ENCODE measurements at places on chromosomes 12 and 14.

GRCh38 chr14:27553790-27554189, 956.0 kb upstream of the NOVA1 start:
- no peak for DNase-seq

GRCh38 chr12:92341065-92341668, 195.5 kb upstream of the BTG1 start:
- DNase-seq, result no peak

DNA sequence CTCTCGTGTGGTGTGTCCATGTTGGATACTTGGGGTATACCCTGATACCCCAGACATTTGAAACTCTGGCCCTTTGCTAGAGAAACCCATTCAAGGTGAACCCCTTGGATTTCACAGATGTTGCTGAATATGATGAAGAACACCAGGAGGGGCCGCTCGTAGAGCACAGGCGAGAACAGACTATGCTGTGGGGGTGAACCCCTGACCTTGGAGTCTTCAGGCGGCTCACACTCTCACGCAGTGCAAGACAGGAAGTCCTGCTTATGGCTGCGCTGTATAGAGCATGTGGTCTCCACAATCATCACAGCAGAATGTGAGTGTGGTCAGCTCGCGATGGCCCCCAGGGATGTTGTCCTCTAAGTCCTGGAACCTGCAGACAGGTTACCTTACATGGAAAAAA, 60.4 kb downstream of the SLC15A4 start:
- no peak for DNase-seq

GRCh38 chr12:124857921-124858461, 5.7 kb downstream of the SCARB1 start:
- DNase-seq, result no peak

- no peak for DNase-seq
These were observed 13.3 kb downstream of the SLC15A4 start for GRCh38 chr12:128810182-128811127.

- DNase-seq, result no peak
These were observed 51.0 kb downstream of the SPTLC2 start for GRCh38 chr14:77565289-77565993.

GRCh38 chr14:99737451-99737951, 53.4 kb downstream of the CYP46A1 start:
- no peak for DNase-seq

DNA sequence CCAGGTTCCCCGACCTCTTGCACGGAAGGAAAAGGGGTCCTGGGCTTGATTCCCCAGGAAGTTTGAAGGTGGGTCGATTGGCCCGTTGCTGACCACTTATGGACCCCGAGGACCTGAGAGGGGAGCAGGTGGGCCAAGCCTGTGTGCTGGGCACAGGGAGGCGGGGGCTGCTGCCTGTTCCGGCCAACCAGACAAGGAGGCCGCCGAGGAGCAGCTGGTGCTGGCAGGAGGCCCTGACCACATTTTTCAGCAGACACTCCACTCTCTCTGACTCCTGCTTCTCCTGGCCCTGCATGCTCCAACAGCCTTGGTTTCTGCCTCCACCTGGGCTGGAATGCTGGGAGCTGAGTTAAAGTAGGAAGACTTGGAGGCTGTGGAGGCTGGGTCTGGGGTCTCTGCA, 42.8 kb downstream of the NOS1 start:
- DNase-seq, result no peak

- DNase-seq, result no peak
These were observed 103.7 kb upstream of the EEA1 start for GRCh38 chr12:93032758-93033157.

- DNase-seq, result no peak
These were observed 39.2 kb upstream of the SOCS2 start for GRCh38 chr12:93533310-93533709.

- DNase-seq, result no peak
These were observed 23.0 kb upstream of the MYL2 start for GRCh38 chr12:110943373-110943772.

GRCh38 chr12:71556448-71556847, 107.2 kb downstream of the ZFC3H1 start:
- no peak for DNase-seq

DNA sequence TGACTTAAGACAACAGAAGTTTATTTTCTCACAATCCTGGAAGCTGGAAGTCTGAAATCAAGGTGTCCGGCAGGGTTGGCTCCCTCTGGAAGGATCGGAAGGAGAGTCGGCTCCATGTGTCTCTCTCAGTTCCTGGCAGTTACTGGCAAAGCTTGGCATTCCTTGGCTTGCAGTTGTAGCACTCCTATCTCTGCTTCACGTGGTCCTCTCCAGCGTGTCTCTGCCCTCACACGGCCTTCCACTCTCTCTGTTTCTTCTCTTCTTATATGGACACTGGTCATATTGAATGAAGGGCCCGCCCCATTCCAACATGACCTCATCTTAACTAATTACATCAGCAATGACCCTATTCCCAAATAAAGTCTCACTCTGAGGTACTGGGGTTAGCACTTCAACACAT, 60.1 kb upstream of the TUNAR start:
- DNase-seq, result no peak

DNA sequence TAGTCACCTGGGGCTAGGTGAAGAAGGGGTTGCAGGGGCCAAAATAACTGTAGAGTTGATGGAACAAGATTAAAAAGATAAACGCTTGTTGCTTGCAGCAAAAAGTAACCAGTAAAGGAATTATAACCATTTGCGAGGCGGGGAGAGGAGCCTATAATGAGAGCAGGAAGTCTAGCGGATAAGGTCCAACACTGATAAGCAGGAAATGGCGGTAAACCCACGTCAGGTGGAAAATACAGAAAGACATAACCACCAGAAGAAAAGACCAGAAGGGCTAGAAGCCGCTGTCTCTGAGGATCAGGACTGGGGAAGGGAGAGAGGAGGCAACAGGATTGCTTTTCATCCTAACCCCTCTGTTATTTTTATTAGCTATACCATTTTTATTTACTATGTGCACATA, 303.3 kb downstream of the DPF3 start:
- no peak for DNase-seq

- no peak for DNase-seq
These were observed 341.0 kb upstream of the RGS6 start for GRCh38 chr14:71591231-71591630.

GRCh38 chr14:22518073-22518472, 71.0 kb downstream of the DAD1 start:
- DNase-seq, result no peak

GRCh38 chr14:44081146-44081545, 425.9 kb downstream of the FSCB start:
- no peak for DNase-seq

DNA sequence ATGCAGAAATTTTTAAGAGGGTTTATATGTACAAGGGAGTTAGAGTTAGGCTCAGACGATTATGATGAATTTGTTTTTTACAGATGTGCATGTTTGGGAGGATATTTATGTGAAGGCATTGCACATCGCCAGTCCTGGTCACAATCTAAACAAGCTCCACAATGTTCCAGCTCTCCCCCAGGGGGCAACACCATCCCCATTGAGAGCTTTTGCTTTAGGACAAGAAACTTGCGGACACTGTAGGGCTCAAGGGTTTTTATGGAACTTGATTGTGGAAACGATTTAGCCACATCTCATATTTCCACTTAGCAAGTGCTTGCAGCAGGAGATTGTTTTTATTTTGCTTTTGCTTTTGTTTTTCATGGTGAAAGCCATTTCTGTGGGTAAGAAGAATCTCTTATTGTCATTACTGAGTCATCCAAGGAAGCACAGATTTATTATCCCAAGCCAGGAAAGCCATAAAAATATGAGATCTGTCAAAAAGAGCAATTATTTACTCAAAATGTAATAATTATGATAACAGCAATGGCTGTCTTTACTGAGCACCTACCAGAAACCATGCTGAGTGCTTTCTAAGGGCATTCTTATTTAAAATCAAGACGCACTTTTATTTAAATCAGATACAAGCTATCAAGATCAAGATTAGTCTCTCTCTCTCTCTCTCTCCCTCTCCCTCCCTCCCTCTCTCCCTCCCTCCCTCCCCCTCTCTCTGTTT, 276.7 kb upstream of the SRRM4 start:
- peak; percentile 29 for DNase-seq

GRCh38 chr12:3083921-3084347, 6.8 kb downstream of the TSPAN9 start:
- no peak for DNase-seq

GRCh38 chr14:50249136-50249775, 17.9 kb upstream of the SOS2 start:
- no peak for DNase-seq

DNA sequence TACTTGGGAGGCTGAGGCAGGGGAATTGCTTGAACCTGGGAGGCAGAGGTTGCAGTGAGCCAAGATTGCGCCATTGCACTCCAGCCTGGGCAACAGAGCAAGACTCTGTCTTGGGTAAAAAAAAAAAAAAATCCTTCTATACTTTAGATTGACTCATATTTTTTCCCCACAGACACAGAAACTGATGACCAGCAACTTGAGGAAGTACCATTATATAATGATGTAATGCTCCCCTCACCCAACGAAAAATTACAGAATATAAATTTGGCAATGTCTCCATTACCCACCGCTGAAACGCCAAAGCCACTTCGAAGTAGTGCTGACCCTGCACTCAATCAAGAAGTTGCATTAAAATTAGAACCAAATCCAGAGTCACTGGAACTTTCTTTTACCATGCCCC, 24.3 kb upstream of the SNAPC1 start:
- no peak for DNase-seq

DNA sequence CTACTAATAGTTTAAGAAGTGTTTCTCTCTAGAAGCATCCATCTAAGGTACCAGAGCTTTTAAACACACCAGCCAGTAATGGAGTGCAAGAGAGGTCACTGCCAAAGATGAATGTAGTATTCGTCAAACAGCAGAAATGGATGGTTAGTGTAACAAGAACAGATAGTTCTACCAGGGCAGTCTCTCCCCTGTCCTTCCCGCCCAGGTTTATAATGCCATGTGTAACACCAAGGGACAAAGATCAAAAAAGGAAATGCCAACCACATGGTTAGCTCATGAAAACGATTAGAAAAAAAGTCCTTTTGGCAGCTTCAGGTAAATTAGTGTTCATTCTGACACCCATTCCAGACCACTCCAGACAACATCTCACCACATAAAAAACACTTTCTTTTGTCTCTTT, 100.9 kb downstream of the RPS29 start:
- DNase-seq, result no peak

DNA sequence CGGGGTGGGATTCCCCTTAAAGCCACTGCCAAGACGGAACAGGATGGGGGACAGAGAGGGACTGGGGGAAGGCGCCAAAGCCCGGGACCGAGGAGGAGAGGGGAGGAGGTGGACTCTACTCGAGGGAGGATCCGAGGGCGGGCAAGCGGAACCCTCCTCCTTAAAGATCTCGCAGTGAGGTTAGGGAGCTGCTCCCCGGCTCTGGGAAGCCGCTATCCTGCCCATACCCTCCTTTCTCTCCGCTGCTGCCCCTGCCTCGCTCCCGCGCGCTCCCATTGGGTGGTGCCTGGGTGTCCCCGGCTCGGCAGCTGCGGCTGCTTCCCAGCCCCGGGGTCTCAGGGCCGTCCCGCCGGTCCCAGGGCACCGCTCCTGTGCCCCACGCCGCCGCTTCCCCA, 16.4 kb downstream of the KRT18 start:
- no peak for DNase-seq

DNA sequence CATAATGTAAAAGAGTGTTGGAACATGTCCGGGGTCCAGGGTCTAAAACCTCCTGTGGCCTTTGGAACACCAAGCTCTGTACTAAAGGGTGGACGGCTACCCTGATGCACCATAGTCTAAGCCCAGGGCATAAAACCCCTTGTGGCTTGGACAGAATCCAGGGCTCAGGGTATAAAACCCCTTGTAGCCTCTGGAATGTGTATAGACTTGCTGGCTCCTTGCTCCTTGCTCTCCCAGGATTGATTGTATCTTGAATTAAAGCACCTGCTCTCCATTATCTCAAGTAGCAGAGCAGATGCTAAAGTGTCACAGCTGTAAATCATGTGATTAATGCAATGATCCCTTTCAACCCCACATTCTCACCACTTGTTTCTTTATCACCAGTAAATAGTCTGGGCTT, 556.5 kb downstream of the LRFN5 start:
- DNase-seq, result no peak

GRCh38 chr12:95857799-95858198, 953 bp upstream of the SNRPF start:
- peak; percentile 23 for DNase-seq

- no peak for DNase-seq
These were observed 9.6 kb upstream of the FOXG1 start for GRCh38 chr14:28756884-28757570.

Data from NCI-H2227 treated with DMSO at 0.1 percent for 48 hours (cell line).